ENCODE measurements at places on chromosomes 5 and 9. TPM values are rescaled to one million over a fixed set of nuclear protein-coding genes. Genes with fewer than 3 reads are reported as not detected.

- H3K4me3 ChIP-seq, result no peak overlapping the region
- peak overlapping the region; percentile 59 for H3K27ac ChIP-seq
- peaks cover 14% of the 10 kb centered on the region for H3K4me1 ChIP-seq
- no peak for DNase-seq
- H3K36me3 ChIP-seq, result no peaks in the 10 kb centered on the region
Observed at GRCh38 chr9:128001779-128002298, 21.1 kb upstream of the EEIG1 start.

DNA sequence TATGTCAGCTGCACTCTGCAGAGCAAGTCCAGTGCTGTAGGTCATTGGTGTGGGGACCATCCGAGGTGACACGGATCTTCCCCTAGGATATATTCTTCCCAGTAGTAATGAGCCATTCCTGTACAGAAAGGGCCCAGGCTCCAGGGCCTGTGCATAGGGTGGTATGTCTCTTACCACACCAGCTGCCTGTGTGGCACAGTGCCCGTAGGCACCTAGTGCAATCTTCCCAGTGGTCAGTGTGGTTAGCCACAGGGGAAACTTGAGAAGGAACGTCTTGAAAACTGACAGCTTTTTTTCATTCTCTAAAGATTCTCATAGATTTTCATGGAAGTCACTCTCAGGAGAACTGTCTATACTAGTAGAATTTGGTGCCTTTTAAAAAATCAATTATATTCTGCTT, 39.8 kb downstream of the CYSTM1 start:
- no peaks in the 10 kb centered on the region for H3K36me3 ChIP-seq
- H3K4me1 ChIP-seq, result peaks cover 4% of the 10 kb centered on the region
- no peak overlapping the region for H3K27ac ChIP-seq
- H3K27me3 ChIP-seq, result peaks cover 5% of the 10 kb centered on the region

Gene BTNL3
- not detected for total RNA-seq

- H3K27ac ChIP-seq, result peak overlapping the region; percentile 44
- no peaks in the 10 kb centered on the region for H3K27me3 ChIP-seq
- DNase-seq, result no peak
- H3K4me3 ChIP-seq, result no peak overlapping the region
Observed at GRCh38 chr5:122170620-122171019, 41.3 kb downstream of the ZNF474 start.

GRCh38 chr9:89791754-89792153, 186.9 kb downstream of the GADD45G start:
- no peak overlapping the region for H3K4me3 ChIP-seq
- H3K4me1 ChIP-seq, result no peaks in the 10 kb centered on the region
- DNase-seq, result no peak
- no peaks in the 10 kb centered on the region for H3K36me3 ChIP-seq
- H3K27ac ChIP-seq, result no peak overlapping the region

- H3K4me3 ChIP-seq, result no peak overlapping the region
- H3K27me3 ChIP-seq, result peaks cover 7% of the 10 kb centered on the region
- peaks cover 12% of the 10 kb centered on the region for H3K4me1 ChIP-seq
- H3K27ac ChIP-seq, result no peak overlapping the region
Observed at GRCh38 chr5:6557807-6558575, 74.9 kb downstream of the NSUN2 start.

DNA sequence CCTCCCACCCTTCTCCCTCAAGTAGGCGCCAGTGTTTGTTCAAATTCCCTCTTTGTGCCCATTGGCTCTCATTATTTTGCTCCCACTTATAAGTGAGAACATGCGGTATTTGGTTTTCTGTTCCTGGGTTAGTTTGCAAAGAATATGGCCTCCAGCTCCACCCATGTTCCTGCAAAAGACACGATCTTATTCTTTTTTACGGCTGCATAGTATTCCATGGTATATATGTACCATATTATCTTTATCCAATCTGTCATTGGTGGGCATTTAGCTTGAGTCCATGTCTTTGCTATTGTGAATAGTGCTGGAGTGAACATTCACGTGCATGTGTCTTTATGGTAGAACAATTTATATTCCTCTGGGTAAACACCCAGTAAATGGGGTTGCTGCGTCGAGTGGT, 63.0 kb upstream of the OTULINL start:
- no peaks in the 10 kb centered on the region for H3K27me3 ChIP-seq
- no peak overlapping the region for H3K27ac ChIP-seq
- H3K4me3 ChIP-seq, result no peak overlapping the region
- peak; percentile 2 for DNase-seq
- H3K36me3 ChIP-seq, result no peaks in the 10 kb centered on the region
- H3K4me1 ChIP-seq, result no peaks in the 10 kb centered on the region

Gene IRX1
- total RNA-seq, result 11.8 TPM

GRCh38 chr9:133665535-133665934, 29.4 kb downstream of the DBH start:
- H3K4me3 ChIP-seq, result no peak overlapping the region
- no peaks in the 10 kb centered on the region for H3K36me3 ChIP-seq
- no peak for DNase-seq
- H3K27me3 ChIP-seq, result peaks cover 18% of the 10 kb centered on the region

- H3K27me3 ChIP-seq, result no peaks in the 10 kb centered on the region
- no peaks in the 10 kb centered on the region for H3K36me3 ChIP-seq
- H3K4me3 ChIP-seq, result no peak overlapping the region
- H3K4me1 ChIP-seq, result no peaks in the 10 kb centered on the region
- no peak for DNase-seq
- H3K27ac ChIP-seq, result no peak overlapping the region
Observed at GRCh38 chr5:23840083-23840482, 332.7 kb downstream of the PRDM9 start.

DNA sequence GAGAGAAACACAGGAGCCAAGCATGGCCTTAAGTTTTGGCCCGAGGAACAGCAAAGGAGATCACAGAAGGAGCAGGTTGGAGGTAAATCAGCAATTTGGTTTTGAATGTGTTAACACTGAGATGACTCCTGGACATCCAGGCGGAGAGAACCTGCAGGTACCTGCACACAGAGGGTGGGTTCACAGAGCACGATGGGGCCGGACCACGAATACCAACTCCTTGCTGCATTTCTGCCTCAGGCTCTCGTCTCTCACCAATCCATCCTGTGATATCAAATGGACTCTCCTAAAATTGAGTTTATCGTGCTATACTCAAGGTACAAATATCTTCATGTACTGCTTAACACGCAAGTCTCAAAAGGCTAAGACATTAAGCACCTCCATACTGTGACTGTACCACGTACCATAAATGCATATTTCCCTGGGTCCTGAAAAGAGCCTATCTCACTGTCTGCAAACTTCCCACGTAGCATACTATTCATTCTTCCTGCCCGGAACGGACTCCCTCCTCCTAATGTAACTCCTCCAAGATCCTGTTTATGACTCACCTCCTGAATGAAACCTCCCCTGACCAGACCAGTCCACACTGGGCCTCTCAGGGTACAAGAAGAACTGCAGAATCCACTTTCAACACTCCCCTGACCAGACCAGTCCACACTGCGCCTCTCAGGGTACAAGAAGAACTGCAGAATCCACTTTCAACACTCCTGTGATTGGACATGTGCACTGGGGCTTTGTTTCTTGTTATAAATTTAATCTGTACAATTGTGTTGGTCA, 380.8 kb upstream of the RFX3 start:
- no peak for DNase-seq
- H3K27me3 ChIP-seq, result no peaks in the 10 kb centered on the region
- H3K4me1 ChIP-seq, result peaks cover 19% of the 10 kb centered on the region
- peaks cover 4% of the 10 kb centered on the region for H3K36me3 ChIP-seq

Gene SPATA31D4
- total RNA-seq, result not detected

- H3K4me3 ChIP-seq, result peak overlapping the region; percentile 48
- no peaks in the 10 kb centered on the region for H3K27me3 ChIP-seq
- H3K4me1 ChIP-seq, result peaks cover 79% of the 10 kb centered on the region
- peak overlapping the region; percentile 95 for H3K27ac ChIP-seq
- H3K36me3 ChIP-seq, result peaks cover 48% of the 10 kb centered on the region
Observed at GRCh38 chr5:159050316-159051143, 49.2 kb downstream of the EBF1 start.

Gene CDC20B
- not detected for total RNA-seq

GRCh38 chr5:53411388-53411787, 69.0 kb upstream of the FST start:
- DNase-seq, result no peak
- H3K4me3 ChIP-seq, result no peak overlapping the region
- H3K4me1 ChIP-seq, result peaks cover 18% of the 10 kb centered on the region
- H3K27me3 ChIP-seq, result no peaks in the 10 kb centered on the region
- no peaks in the 10 kb centered on the region for H3K36me3 ChIP-seq
- H3K27ac ChIP-seq, result peak overlapping the region; percentile 58

Gene INPP5E
- total RNA-seq, result 16.7 TPM

DNA sequence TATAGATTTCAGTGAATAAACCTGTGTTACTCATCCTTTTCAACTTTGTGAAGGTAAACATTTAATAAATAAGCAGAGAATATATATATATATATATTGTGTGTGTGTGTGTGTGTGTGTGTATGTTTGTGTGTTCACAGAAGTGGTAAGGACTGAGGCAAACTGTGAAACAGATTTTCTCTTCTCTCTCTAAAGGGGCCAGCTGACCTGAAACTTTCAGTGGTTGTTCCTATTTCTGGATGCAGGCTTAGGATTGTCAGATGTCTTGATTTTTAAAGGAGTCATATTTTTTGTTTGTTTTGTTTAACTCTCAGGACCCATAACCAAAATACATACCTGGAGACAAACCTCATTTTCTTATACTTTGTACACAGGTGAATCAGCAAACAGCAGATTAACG, 714.9 kb upstream of the MEF2C start:
- H3K4me1 ChIP-seq, result peaks cover 8% of the 10 kb centered on the region
- H3K27me3 ChIP-seq, result no peaks in the 10 kb centered on the region
- no peak overlapping the region for H3K27ac ChIP-seq
- no peaks in the 10 kb centered on the region for H3K36me3 ChIP-seq
- no peak for DNase-seq

- peaks cover 39% of the 10 kb centered on the region for H3K27me3 ChIP-seq
- no peak overlapping the region for H3K4me3 ChIP-seq
- no peak overlapping the region for H3K27ac ChIP-seq
- peaks cover 8% of the 10 kb centered on the region for H3K4me1 ChIP-seq
- no peaks in the 10 kb centered on the region for H3K36me3 ChIP-seq
Observed at GRCh38 chr9:134267881-134268724, 58.2 kb upstream of the RXRA start.

DNA sequence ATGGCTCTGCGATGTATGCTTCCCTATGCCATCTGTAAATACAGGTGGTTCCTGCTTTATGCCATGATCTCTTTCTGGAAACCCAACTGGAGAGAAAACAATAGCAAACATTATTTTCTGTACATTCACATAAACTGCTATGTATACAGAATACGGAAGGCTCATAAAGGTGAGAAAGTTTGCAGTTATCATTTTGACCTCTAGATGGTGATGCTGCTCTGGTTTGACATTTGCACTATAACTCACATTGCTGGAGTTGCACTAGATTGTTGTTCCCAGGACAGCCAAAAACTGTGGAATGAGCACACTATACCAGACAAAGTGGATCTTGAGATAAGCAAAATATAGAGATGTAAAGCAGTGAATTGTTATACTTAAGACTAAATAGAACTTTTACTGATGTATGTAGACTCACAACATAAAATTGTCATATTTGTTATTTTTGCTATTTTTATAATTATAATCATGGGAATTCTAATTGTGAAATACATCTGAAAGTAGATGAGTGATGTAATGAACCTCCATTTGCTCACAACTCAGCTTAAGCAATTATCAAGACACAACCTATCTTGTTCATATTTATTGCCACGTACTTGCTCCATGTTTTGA, 246.5 kb downstream of the PTPRD start:
- H3K4me1 ChIP-seq, result no peaks in the 10 kb centered on the region
- H3K27me3 ChIP-seq, result peaks cover 16% of the 10 kb centered on the region
- no peaks in the 10 kb centered on the region for H3K36me3 ChIP-seq
- no peak overlapping the region for H3K4me3 ChIP-seq
- no peak for DNase-seq
- no peak overlapping the region for H3K27ac ChIP-seq

Gene LHX6
- total RNA-seq, result not detected

Gene UBE2D2
- total RNA-seq, result 114 TPM

- H3K27me3 ChIP-seq, result no peaks in the 10 kb centered on the region
- H3K27ac ChIP-seq, result no peak overlapping the region
- no peak for DNase-seq
Observed at GRCh38 chr5:137234973-137235943, 263.9 kb downstream of the SPOCK1 start.

DNA sequence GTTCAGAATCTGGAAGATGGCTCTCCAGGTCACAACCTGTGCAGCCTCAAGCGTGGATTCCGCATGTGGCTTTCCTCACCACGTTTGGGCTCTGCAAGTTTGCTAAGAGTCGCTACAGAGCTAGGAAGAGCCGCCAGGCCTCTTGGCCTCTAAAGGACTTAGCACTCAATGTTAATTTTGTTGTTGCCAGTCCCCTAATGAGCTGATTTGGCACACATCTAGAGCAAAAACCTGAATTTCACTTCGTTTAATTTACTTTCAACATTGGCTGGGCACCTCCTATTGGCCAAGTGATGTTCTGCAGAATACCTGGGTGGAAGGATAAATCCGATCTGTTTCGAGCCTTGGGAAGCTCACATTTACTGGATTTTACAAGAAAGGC, 65.8 kb upstream of the UNC5A start:
- no peak overlapping the region for H3K4me3 ChIP-seq
- DNase-seq, result peak; percentile 59
- no peaks in the 10 kb centered on the region for H3K36me3 ChIP-seq
- peaks cover 4% of the 10 kb centered on the region for H3K4me1 ChIP-seq

DNA sequence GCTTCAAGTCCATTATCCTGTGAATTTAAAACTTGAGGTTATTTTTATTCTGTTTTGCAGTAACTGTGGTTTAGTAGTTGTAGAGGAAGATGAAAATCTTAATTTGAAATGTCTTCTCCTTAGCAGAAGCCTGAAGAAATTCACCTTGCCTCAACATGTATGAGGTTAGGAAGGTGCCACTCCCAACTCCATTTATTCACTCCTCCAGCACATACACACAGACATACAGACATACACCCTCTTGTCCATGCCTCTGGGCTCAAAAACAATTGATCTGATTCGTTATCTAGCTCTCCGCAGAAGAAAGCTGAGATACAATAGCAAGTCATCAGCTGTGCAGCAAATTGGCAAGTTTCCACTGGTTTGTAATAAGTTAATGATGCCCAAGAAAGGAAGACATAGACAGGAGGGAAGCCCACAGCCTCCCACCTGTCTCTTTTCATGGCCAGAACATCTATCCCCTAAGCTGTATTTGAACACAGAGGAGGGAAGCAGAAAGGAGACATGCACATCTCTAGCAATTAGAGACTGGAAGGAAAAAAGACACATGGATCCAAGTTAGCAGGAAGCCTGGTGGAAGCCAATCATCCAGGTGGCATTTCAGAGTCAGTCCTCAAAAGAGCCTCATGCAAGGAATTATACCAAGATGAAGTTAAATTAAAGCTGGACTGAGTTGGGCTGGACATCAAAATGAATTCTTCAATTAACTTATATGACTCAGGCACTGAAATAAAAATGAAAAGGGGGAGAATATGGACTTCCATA, 257.9 kb downstream of the ASTN2 start:
- no peaks in the 10 kb centered on the region for H3K4me1 ChIP-seq
- H3K27ac ChIP-seq, result no peak overlapping the region
- DNase-seq, result no peak
- no peak overlapping the region for H3K4me3 ChIP-seq

Measured in osteocyte (in vitro differentiated cells).